ENCODE measurements at places on chromosomes 2 and 18.

- DNase-seq, result no peak
Measured at GRCh38 chr2:70111752-70112591, 24.7 kb downstream of the PCBP1 start.

GRCh38 chr2:228688007-228688645 is 506.6 kb upstream of the SPHKAP start:
- no peak for DNase-seq

- no peak for DNase-seq
Measured at GRCh38 chr2:131112529-131112928, 7.4 kb downstream of the PLEKHB2 start.

- no peak for DNase-seq
Measured at GRCh38 chr2:18930971-18931370, 341.6 kb upstream of the NT5C1B start.

DNA sequence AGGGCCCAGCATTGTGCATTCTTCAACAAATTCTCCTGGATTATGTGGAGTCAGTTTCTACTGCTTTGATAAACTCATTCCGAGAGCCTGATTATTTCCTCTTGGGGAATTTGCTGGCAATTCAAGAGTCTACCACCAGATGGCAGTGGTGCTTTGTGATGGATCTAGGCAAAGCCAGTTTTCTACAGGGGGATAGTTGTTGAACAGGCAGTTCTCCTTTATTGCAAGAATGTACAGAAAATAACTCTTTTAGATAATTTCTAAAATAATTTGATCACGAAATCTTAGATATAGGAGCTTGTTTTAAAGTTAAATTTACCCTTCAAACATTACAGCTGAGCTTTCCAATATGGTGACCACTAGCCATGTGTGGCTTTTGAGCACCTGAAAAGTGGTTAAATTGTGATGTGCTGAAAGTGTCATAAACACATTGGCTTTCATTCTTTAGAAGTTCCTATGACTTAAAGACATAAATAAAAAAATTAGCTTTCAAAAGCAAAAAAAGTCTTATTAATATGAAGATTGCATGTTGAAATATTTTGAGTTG is 66.7 kb upstream of the HAAO start:
- peak; percentile 64 for DNase-seq

DNA sequence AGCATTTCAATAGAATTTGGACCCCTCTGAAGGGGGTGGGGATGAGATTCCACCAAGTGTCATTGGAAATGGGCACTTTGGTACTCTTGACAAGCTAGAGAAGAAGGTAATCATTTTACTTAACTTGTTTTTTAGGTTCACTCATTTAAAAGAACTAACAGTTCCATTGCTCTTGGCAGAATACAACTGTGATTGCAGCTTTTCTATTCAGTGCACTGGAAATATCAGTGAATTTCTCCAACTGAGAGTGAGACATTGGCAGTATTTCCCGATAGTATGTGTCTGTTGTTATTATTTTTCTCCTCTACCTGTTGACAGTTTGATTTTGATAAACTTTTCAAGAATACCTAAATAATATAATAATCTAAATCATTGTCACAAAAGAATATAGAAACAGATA is 1356.7 kb upstream of the NXPH2 start:
- no peak for DNase-seq

DNA sequence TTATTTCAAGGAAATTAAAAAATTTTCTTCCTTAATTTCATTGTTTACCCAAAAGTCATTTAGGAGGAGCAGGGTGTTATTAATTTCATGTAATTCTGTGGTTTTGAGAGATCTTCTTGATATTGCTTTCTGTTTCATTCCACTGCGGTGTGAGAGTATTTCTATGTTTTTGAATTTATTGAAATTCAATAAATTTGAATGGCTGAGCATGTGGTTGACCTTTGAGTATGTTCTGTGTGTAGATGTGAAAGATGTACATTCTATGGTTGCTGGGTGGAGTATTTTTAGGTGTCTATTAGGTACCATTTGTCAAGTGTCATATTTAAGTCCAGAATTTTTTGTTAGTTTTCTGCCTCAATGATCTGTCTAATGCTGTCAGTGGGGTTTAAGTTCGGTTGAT is 39.4 kb upstream of the LANCL1 start:
- no peak for DNase-seq

DNA sequence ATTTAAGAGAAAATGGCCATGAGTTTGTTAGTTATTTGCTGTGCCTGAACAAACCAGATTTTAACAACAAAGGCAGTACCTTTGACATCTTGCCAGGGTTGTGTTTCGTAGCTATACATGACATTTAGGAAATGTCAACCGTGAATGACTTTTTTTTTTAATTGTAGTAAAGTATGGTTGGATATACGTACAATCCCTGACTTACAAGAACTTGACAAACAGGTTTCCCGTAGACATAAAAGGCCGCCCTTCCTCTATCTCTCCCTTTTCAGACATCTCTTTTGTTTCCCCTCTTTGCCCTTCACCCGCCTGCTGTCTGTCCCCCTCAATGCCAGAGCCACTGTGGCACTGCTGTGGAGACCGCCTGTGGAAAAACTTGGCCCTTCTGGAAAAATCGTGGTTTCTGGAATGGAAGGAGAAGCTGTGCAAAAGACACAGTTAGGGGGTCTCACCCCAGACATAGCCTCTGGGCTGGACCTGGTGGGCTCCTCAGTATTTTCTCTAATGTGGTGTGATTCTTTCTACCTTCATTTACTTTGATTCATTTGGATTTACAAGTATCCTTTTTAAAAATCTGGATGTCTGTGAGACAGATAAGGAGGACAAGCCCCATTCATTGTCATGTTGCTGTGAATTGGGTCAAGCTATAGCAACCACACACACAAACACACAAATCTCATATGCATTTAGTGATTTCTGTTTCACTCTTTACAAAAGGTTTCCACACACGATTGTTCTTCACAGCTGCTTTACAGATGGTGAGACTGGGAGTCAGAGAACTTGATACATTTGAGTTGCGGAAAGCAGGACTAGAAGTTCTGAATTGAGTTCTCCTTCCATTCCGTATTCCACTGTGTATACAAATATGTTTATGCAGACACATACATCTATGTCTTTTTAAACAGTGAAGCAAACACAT is 48.6 kb downstream of the SPATS2L start:
- DNase-seq, result no peak

- no peak for DNase-seq
Measured at GRCh38 chr2:223235986-223236385, 184.0 kb downstream of the KCNE4 start.

- DNase-seq, result no peak
Measured at GRCh38 chr18:9055185-9055584, 47.3 kb upstream of the NDUFV2 start.

All from CD4-positive, alpha-beta T cell treated with Interleukin-15 for 4 hours (primary cell).